Hypothalamus (tissue), 51 donors: ENCODE measurements at places on chromosomes 6 and 20.

GRCh38 chr20:39876976-39877635 is 811.9 kb downstream of the MAFB start:
- no peak for DNase-seq

DNA sequence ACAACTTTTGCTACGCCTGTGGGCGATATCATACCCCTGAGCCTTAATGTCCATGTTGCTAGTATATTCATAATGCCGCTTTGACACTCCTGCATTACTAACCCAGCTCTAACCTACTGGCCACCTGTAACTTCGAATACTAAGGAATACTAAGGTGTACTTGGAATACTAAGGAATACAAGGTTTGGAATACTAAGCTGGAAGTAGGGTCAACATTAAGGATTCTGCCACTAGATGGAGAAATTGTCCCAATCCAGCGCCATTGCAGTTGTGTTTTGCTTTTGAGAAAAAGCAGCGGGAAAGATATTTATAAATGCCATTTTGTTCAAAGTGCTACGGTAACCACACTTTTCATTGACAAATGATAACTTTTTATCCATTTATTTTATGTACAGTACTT is 10.7 kb downstream of the TBXT start:
- DNase-seq, result no peak

DNA sequence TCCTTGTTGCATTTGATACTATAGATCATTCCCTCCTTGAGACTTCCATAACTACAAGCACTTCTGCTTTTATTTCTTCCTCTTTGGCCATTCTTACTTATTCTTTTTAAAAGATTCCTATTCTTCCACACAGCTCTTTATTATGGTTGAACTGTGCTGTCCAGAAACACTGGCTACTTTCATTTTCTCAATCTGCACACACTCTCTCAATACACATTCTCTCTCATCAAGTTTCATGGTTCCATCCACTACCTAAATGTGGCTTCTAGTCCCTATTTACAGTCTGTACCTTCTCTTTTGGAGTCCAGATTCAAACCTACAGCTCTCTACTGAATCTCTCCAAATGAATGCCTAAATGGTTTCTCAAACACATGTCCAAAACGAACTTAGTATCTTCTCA is 214.3 kb upstream of the RSPO3 start:
- no peak for DNase-seq

DNA sequence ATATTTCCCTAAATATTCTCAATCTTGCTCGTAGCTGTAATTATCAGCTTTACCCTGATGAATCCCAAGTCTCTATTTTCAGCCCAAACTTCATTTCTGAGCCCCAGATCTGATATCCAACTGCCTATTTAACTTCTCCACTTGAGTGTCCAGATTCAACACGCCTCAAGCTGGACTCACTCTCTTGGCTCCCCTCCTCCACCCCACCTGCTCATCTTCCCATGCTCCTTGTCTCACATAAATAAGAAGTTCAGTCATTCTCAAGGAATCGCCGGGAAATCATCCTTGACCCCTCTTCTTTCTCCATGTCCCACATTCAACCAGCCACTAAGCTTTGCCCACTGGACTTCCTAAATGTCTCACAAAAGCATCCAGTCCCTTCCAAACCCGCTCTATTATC is 89.9 kb upstream of the STMND1 start:
- no peak for DNase-seq

- no peak for DNase-seq
Observed at GRCh38 chr6:79717989-79718388, 86.9 kb downstream of the SH3BGRL2 start.

DNA sequence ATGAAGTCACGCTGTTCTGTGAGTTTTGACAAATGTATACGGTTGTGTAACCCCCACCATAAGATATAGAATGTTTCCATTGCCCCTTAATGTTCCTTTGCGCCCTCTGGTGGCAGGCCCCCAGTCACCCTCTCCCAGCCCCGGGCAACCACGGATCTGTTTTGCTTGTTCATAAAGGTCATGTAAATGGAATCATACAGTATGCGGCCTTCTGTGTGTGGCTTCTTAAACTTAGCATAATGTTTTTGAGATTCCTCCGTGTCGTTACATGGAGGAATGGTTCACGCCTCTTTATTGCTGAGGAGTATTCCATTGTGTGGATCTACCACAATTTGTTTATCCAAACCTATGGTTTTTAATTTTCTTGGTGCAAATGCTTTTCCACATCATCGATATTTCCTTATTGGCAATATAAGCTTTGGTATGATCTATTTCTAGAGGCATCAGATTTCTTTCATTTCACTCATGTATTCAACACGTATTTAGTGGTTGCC is 28.4 kb downstream of the LYRM2 start:
- no peak for DNase-seq

DNA sequence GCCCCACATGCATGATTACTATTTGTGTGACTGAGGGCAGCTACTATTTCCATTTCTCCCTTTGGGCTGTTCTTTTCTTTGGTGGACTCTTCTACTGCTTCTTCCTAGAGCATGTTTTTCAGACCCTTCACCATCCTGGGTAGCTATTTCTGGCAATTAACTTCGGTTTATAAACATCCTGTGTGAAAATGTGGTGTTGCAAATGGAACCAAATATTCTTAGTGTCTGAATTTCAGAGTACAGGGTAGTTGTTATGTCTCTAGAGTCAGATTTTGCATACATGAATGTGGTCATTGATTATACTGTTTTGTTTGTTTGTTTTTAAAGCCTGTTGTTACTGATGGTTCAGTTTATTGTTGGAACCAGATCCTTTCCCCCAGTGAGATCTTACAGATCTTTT is 49.7 kb downstream of the PROKR2 start:
- no peak for DNase-seq

DNA sequence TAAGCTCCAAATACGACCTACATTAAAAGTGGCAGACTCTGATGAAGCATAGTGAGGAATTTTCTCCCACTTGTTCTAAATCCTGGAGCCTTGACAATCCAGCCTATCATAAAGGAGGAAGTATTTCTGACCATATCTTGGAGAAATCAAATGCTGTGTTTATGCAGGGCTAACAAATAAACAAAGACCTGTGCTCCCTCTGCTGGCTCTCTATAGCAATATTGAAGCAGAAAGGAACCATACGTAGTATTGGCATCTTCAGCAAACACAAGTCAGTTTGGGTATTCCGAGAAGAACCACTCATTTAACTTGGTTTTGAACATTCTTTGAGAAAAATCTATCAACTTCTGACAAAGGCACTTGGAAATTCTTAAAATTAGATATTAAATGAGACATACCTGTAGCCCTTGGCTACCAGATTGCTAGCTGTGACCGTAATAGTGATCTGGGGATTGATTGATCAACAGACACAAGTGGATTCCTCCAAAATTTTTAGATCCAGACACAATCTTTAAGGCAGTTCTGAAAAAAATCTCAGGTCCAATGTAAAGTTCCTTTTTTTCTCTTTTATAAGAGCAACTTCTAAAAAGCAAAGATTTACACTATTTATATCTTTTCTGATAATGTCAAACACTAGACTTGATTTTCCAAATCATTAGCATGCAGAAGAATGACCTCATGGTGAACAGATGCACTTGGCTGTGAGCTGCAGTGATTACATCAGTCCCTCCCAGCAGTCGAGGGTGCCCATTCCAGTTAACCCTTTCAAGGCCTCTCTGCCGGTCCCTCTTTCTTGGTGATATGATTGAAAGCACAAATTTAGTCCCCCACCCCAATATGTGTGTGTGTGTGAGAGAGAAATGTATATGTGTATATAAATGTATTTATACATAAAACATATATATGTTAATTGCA is 40.2 kb downstream of the INSM1 start:
- DNase-seq, result no peak

GRCh38 chr6:156651486-156651885 is 125.7 kb upstream of the ARID1B start:
- DNase-seq, result no peak

- no peak for DNase-seq
Observed at GRCh38 chr6:46486181-46486580, 5.1 kb downstream of the RCAN2 start.

DNA sequence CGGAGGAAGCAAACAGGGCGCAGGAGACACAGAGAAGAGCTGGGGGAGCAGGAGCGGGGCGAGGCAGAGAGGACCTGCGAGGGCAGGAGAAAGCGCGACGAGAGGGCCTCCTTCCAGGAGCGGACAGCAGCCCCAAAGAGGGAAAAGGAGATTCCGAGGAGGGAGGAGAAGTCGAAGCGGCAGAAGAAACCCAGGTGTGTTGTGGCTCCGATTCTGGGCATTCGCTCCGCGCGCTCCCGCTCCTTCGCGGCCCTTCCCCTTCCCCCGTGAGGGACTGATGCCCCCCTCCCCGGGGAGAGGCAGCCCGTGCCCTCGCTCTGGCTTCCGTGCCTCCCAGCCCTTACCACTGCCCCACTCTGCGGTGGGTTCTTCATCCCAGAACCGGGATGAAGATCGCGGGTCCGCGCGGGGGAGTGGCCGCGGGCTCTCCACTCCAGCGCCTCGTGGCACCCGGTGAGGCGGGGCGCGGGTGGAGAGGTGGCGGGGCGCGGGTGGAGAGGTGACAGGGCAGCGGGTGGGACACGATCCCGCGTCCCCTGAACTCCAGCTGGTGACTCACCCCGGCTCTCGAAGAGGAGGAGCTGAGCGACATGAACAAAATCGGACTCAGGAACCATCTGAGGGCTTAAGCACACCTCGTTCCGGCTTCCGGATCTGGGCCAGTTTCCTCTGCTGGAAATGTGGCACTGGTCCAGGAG is 22.4 kb downstream of the TMC2 start:
- no peak for DNase-seq

DNA sequence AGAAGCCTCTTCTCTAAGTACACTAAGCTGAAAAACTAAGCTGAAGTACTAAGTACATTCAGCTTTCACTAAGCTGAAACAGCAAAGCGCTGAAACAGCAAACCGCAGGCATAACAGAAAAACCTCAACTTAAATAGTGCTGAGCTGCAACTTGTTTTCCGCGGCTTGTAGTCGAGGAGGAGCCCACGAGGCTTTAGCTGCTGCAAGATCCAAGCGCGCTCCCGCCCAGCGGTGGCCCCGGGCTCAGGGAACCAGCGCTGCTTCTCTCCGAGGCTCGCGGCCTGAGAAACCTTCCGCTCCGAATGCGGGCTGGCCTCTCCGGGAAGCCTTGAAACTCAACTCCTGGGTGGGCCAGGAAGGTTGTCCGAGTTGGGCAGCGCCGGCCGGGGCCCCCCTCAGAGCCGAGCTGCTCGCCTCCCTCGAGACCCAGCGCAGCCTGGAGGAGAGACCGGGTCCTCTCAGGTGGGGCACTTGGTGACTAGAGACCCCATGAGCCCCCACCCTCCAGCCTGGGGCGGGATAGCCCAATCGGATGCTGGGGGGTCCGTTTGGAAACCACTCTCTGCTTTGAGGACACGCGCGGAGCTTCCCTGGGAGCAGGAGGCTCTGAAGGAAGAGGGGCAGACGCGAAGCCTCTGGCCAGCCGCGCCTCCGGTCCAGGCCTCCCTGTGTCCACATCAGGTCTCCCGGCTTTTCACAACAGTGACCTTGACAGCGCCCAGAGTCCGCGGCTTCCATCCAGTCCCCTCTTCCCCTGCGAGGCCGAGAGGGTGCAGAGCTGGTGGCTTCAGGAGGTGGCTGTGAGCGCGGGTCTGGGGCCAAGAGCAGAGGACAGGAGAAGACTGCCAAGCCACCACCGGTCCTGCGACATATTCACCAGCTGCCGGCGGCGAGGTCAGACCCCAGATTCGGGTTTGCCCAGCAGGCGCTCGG is 38.1 kb upstream of the HLA-E start:
- no peak for DNase-seq

GRCh38 chr6:71103130-71103529 is 146.3 kb upstream of the B3GAT2 start:
- no peak for DNase-seq

DNA sequence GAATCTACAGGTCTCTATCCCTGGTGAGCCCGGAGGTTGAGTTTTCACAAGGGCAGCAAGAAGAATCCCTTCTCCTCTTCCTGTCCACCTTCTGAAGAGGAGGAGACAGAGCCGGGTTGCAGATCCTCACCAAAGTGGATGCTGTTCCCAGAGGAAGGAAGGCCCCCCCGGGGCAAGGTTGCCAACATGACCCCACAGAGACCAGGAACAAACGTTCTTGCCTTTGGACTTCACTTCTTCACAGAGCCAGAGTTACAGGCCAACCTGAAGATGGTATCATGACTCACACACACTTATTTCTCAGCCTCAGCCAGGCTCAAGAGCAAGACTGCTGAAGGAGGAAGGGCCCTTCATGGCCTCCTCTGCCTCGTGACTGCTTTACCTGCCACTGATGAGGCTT is 384.3 kb downstream of the CD83 start:
- no peak for DNase-seq

GRCh38 chr20:40787941-40788340 is 98.9 kb upstream of the MAFB start:
- DNase-seq, result no peak

DNA sequence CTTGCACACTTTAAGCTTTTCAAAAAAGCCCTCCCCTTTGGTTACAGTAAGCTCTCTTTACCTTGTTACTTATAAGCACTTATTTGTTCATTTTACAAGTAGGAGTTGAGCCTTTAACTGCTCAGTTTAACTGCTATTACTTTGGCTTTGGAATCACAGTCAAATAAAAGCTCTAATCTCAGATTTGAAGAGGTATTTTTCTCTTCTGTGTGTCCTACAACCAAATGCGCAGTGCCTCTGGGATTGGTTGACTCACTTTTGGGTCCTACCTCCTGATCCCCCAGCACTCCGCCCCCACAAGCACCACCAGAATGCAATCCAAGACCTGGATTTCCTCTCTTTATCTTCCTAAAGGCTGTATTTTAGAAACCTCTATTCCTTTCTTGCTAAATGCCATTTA is 2.5 kb downstream of the NCOA7 start:
- no peak for DNase-seq

DNA sequence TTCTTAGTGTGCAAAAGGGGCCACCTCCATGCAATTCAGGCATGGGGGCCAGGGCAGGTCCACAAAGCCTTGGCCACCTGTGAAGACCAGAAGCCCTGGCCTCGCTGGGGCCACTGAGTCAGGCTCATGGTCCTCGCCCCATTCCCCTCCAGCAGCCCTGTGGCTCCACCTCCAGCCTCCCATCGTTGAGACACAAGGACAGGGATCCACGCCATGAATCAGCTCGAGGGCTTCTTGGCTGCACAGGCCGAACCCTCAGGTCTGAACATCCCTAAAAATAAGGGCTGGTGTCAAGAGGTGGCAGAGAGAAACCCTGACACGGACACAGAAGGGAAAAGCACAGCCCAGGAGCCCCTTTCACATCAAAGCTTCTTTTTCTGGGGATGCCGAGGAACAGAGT is 68.6 kb upstream of the QKI start:
- no peak for DNase-seq

DNA sequence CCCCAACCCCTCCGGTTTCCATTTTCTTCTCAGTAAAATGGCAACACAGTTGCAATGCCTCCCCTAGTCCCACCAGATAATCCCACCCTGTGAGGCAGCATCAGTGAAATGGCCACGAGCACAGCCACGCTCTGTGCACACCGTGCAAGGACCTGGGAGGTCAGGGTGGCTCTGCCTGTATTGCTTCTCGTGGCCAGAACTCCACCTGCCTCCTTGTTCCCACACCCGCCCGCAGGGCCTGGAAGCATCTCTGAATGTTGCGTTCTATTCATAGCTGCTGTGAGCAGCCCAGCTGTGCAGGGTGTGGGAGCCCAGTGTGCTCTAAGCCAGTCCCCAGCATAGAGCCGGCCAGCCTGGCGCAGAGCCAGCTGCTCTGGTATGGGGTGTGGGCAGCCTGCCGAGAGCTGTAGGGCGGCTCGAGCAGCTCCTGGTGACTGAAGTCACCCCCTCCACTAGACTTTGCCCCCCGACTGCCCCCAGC is 161.1 kb downstream of the DLL1 start:
- no peak for DNase-seq
